ENCODE measurements at places on chromosomes 2 and 18.

- DNase-seq = no peak
These were observed 255.8 kb upstream of the EPAS1 start for GRCh38 chr2:46041434-46041833.

DNA sequence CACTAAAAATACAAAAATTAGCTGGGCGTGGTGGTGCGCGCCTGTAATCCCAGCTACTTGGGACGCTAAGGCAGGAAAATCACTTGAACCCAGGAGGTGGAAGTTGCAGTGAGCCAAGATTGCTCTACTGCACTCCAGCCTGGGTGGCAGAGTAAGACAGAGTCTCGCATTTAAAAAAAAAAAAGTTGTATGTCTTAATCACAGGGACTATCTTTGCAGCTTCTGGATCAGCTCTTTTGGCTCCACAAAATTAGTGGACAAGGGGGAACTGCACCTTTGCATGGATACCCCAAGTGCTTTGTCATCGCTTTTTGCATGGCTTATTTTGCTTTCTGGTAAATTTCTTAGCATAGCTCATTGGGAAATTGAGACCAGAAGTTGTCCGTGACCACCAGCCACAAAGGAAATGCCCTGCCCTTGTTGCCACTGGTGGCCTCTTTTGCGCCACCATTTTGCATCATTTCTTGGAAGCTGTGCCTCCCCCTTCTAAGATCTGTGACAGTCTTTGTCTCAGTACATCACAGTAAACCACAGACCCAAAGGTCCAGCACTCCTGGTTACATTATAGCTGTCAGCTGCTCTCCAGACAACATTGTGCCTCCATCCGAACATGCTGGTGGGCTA is 43.9 kb upstream of the PCBP1 start:
- no peak for DNase-seq

- DNase-seq = no peak
These were observed 374.0 kb upstream of the SLC14A2 start for GRCh38 chr18:45241271-45241670.

- DNase-seq = no peak
These were observed 34.8 kb downstream of the SDC1 start for GRCh38 chr2:20190170-20190569.

Measured in stimulated activated CD8-positive, alpha-beta memory T cell treated with anti-CD3 and anti-CD28 coated beads, Interleukin-15, amount 100 ng/mL, for 1 hour (primary cell).